Adipocyte (in vitro differentiated cells): ENCODE measurements at places on chromosomes 2 and 18.

DNA sequence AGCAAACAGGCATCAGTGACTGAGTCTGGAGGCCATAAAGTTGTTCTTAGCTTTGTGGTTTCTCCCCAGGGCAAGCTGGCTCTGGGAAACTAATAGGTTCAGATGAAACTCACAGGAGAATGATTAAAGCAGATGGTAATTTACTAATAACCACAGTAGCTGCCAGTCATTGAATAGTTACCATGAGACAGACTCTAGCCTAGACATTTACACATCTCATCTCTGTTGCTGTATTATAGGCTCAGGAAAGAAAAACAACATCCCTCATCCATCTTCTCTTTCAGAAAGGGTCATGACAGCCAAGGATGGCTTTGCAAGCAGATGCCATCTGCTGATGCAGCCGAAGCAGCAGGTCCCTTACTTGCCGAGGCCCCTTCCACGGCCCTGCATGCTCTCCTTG lies 314.0 kb upstream of the ID2 start:
- no peak for DNase-seq

DNA sequence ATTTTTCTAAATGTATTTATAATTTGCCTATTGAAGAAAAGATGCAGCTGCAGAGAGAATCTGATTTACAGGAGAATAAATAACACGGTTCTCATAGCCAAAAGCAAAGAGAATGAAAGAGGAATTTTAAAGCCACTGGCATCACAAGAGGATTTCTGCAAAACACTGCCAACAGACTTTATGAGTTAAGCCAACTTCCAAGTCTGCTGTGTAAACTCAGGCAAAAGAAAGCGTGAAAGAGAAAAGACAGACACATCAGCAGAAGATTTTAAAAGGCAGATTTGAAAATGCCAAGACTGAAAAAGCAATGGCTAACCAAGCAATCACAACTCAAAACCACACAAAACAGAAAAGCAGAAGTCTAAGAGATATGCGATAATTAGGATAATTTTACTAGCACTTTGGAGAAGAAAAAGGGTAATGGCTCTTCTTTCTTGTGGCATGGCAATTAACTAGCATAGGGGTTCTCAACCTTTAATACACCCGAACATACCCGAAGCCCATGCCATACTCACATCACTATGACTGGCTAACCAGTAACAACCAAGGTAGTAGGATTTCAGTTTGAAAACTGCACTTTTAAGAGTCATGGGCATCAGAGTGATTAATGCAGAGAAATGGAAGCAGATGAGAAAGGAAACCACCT lies 4.9 kb downstream of the DARS1 start:
- no peak for DNase-seq

DNA sequence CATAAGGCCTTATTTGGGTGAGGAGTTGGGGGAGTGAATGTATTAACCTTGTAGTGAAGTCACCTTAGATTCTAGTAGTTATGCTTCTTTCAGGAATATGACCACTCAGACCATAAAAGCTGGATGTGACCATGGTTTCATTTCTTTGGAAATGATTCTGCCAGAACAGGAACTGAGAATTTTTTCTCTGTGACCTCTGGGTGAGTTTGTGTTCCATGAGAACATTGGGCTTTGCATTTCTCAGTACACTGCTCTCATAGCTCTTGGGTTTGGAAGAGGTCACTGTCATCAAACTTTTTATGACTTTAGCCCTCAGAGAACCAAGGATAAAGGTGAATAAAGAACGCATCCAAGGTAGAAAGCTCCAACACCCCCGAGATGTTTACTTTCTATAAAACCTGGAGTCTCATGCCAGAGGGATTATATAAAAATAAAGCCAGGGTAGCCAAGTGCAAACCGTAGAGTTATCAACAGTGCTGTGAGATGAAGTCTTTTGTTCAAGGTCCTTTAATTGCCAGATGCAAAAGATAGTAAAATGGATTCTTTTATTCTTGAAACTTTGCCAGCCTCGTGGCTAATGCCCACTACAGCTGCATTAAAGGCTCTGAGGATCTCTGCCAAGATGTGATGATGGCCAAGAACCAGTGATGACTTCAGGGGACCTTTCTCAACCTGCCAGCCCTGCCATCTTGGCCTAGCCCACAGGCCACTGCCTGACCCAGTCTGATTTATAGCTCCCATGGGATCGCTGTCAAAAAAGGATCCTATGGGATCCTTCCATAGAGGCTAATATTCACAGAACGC lies 27.8 kb upstream of the MAT2A start:
- DNase-seq, result peak; percentile 18

- DNase-seq, result peak; percentile 84
Observed at GRCh38 chr2:222844323-222844722, 16.5 kb upstream of the ACSL3 start.
